ENCODE measurements at places on chromosomes 1 and 21. TPM values are rescaled to one million over a fixed set of nuclear protein-coding genes. Genes with fewer than 3 reads are reported as not detected.

DNA sequence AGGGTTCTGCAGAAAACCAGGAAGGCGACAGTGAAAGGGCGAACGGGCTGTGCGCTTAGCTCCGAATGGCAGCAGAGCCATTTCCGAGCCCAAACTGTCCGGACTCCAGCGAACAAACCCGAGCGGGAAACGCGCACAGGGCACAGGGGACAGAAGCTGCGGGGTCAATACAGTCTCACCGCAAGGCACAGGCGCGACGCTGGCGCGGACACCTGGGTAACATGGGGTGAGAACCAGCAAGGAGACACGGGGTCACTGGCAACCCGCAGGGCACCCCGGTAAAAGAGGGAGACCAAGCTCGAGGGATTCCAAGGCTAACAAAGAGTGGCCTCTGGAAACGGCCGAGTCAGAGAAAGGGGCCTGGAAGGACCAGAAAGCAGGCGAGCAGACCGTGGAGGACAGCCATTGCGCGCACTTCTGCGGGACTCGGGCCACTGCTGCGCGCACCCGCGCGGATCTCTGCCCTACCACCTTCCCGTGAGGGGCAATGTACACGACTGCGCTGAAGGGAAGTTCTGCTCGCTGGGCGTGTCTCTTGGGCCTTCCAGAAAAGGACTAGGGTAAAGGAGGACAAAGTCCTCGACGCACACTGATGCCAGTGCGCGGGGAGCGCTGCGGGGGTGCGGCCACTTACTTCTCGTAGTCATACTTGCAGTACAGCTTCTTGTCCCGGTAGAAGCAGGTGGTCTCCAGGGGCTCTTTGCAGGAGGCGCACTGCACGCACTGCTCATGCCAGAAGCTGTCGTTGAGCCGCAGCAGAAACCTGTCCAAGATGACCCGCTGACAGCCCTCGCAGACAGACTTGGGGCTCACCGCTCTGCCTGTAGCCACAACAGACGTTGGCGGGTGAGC is 3.8 kb downstream of the LMX1A start:
- no peak for DNase-seq

- DNase-seq: no peak
Measured at GRCh38 chr1:70143048-70143659, 62.2 kb downstream of the LRRC40 start.

DNA sequence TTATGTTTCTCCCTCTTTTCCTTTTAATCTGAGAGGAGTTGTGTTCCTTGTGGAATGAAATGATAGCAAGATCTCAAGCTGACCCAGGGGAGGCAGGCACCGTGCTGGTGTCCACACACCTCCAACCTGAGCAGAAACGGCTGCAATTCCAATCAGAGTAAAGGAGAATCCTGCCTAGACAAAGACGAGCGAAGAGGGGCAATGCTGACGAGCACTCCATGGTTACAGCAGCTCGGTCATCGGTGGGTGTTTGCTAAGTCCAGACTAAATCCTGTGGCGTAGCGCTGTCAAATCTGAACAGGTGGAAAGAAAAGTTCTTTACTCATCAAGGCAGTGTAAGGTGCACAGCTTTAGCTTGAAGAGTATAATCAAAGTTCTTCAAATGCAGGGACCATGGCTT is 74.8 kb downstream of the PLD5 start:
- no peak for DNase-seq

- DNase-seq: no peak
Measured at GRCh38 chr1:162984699-162985098, 84.5 kb upstream of the RGS4 start.

- peak; percentile 62 for DNase-seq
Measured at GRCh38 chr1:201019321-201019977, 4.1 kb downstream of the KIF21B start.

DNA sequence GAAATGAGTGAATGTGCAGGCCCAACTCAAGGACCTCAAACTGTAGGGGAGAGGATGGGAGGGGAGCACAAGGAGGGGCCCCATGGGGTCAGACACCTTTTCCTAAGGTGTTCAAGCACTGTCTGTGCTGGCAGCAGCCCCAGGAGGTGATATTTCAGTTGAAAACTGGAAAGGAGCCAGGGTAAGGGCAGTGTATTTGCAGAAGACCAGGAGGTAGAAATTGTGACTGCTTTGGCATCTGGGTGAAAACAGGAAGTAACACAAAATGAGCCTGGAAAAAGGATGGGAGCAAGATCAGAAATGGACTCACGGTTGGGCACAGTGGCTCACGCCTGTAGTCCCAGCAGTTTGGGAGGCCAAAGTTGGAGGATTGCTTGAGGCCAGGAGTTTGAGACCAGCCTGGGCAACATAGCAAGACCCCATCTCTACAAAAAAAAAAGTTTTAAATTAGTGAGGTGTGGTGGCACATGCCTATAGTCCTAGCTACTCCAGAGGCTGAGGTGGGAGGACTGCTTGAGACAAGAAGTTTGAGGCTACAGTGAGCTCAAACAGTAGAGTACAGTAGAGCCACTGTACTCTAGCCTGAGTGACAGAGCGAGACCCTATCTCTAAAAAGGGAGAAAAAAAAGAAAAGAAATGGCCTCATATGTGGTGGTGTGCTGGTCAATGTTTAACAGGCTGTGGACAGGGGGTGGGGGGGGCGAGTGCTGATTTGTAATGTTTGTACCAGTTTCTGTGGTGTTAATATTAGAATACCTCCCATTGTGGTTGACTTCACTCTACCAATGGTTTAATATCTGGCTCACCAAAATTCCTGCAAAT is 76.2 kb upstream of the ANGPTL1 start:
- DNase-seq: no peak

- no peak for DNase-seq
Measured at GRCh38 chr21:34199121-34199910, 125.9 kb downstream of the MRPS6 start.

DNA sequence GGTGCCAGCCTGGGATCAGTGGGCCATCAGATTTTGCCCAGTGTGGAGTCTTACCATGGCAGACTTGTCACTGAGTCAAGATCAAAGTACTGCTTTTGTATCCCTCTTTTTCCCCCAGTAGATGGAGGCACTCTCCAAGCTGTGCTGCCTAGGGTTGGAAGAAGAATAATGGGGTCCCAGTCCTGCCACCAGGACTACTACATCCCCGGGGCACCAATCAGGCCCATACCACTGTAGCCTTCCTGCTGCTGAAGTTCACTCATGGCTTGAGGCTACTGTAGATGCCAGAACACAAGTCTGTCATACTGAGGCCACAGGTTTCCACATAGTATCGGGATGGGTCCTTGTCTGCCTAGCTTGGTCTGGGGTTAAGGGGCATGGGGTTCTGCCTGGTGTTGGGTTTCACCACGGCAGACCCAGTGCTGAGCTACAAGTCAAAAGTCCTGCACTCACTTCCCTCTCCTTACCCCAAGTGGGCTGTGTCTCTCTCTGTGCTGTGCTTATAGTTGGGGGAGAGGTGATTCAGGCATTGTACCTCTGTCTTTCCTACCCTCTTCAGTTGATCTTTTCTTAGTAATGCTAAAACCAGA is 53.4 kb downstream of the PKN2 start:
- no peak for DNase-seq

- DNase-seq: no peak
Measured at GRCh38 chr1:224541072-224541790, 74.9 kb upstream of the CNIH3 start.

DNA sequence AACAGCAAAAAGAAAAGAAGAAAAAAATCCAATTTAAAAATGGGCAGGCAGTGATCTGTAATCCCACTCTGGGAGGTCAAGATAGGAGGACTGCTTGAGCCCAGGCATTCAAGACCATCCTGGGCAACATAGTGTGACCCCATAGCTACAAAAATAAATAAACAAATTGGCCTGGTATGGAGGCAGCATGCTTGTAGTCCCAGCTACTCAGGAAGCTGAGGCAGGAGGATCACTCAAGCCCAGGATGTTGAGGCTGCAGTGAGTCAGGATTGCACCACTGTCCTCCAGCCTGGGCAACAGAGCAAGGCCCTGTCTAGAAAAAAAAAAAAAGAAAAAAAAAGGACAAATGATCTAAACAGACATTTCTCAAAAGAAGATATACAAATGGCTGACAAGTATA is 99.6 kb downstream of the EIF4G3 start:
- no peak for DNase-seq

GRCh38 chr21:28455253-28455600 is 537.5 kb downstream of the LTN1 start:
- DNase-seq: no peak

DNA sequence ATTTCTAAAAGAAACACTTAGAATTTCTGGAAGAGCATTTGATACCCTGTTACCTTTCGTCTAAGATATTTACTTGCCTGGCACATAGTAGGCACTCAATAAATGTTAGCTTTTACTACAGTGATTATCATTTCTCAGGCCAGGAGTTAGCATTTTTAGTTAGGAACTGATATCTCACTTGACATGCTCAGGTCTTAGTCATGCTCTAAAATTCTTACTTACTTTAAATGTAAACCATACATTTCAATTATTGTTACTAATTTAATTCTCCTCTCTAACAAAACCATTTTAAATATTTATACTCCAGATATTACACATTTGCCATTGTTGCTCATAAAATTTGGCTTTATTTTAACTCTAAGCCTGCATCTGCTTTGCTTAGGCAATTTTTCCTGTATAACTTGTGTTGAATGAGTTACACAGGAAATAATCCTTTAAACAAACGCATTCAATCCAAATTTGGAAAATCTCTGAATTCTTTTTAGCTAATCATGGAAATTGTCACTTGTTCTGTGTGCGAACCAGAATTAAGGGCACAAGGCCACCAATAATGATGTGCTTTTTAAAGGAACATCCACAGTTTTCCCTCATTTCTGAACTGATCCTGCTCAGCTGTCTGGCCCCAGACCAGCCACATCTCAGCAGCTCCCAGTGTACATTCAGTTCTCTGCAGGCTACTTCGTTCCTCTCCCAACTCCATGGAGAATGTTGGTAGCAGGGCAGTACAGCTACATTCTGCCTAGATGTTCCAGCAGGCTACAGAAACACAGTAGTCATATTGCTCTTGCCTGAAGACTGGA is 15.6 kb downstream of the NIBAN1 start:
- DNase-seq: no peak

DNA sequence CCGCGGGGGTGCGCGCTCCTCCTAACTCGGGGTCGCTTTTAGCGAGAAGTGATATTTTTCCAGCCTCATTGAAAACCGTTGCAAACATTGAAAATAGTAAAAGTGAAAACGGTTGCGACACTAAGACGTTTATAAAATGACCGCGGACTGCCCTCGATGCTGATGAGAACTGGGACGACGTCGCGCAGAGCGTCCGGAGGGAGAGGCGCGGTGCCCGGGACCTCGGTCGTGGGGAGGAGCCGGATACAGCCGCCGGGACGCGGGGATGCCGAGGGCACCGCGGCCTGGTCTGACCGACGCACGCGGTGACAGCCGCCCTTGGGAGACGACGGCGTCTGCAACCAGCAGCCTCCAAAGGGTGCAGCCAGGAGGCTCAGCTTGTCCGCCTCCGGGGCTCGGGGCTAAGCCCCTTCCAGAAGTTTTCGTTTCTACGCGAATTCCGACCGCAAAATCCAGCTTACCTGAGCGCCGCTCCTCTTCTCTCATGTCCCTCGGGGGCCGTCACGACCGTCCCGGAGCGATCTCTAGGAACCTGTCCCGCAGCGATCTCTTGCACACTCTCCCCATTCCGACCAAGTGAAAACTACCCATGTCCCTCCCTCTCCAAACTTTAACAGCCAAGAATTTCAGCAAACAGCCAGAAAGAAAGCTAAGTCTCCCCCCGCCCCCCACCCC is 144.4 kb upstream of the ETS2 start:
- DNase-seq: no peak

DNA sequence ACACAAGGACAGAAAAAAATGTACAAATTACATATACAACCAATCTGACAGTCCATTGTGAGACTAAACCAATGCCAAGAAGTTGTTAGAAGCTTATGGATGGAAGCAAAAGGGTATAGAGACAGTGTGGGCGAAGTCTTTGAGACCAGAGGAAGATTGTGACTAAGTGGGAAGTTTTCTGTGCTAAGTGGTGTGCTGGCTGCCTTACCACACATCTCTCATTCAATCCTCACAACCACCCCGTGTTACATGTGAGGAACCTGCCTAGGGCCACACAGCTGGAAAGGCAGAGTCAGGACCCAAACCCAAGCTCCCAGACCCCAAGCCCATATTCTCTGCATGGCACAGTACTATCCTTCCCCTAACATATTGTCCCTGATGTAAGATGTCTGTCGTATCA is 53.5 kb upstream of the DUSP10 start:
- no peak for DNase-seq

DNA sequence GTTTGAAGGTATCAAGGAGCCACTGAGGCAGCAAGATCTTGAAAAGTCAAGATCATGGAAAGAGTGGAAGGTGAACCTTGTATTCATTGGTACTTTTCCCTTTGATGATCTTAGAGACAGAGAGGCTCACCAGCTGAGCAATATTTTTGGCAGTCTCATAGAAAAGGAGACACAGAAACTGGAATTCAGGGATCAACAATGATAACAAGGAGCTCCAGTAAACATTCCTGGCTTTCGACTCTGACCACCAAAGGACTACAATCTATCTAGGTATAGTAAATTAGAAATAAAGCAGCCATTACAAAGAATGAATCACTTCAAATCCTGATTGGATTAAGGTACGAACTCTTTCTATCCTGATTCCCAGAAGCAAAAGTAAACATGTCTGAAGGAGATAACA is 615.4 kb downstream of the KIF26B start:
- DNase-seq: no peak

- no peak for DNase-seq
Measured at GRCh38 chr1:101244842-101245241, 8.0 kb downstream of the S1PR1 start.

- peak; percentile 50 for DNase-seq
Measured at GRCh38 chr1:24562625-24563024, 6.7 kb downstream of the NCMAP start.

GRCh38 chr1:201714542-201715329 is 114.2 kb upstream of the IPO9 start:
- peak; percentile 59 for DNase-seq

- DNase-seq: no peak
Measured at GRCh38 chr1:107964336-107965109, 457 bp downstream of the VAV3 start.

- no peak for DNase-seq
Measured at GRCh38 chr21:34100790-34101189, 27.4 kb downstream of the MRPS6 start.

DNA sequence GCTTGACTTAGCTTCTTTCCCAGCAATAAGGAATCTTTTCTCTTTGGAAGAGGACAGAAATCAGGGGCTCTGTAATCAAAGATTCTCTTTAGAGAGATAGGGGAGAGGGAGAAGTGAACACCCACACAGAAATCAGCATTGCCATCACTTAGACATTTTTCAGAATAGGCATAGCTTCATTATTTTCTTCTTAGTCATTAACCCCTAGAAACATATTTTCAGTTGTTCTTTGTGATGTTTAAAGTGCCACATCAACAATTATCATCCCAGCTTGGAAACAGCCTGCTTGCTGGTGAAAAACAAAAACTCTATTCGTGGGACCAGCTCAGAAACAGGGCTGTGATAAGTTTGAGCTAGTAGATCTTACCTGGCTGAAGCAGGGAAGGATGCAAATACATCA is 88.3 kb upstream of the SLC44A3 start:
- DNase-seq: no peak

Gene PGM1
- total RNA-seq: 18.0 TPM

Gene HRNR
- not detected for total RNA-seq

Gene TEKT2
- total RNA-seq: not detected

Gene YARS1
- 148 TPM for total RNA-seq

Gene SLC22A15
- total RNA-seq: not detected

Gene ITSN1
- 12.4 TPM for total RNA-seq

Gene GPR52
- 0.94 TPM for total RNA-seq

Gene LCK
- total RNA-seq: 0.33 TPM

Gene KCNK1
- total RNA-seq: 20.5 TPM

Gene C1orf87
- not detected for total RNA-seq

Gene CDK11B
- 24.1 TPM for total RNA-seq

Gene NOTCH2NLA
- 32.7 TPM for total RNA-seq

Gene ZNF648
- not detected for total RNA-seq
